ENCODE measurements at places on chromosomes 4 and X.

DNA sequence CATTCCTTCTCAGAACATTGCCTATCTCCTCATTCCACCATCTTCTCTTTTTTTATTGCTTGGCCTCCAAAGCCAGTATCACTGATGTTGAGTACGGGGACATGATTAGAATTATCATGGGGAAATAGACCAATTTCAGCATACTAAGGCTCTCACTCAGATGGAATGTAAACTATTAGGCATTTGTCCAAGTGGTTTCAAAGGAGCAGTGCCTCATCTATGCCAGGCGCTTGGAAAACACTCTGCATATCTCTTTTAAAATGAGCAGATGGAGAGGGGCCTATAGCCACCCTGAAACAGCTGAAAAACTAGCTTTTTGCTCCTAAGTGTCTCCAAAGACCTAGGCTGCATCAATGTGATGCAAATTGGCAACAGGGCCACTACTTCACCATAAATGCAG lies 150.8 kb upstream of the DIPK2B start:
- no peak for DNase-seq

DNA sequence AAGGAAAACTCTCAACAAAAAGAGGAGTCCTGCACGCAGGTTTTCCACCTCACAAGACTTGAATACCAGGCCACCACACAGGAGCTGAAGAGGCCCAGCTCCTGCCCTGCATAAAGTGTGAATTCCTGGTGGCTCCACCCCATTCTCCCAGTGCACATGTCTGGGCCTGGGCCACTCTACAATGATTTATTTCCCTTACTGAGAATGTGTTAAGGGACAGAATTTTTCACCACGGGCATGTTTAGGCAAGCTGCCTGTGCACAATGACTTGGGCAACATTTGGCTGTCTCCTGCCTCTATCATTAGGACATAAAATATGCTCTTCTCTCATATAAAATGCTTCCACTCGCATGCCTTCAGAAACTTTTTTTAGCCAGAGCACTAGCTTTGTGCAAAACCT lies 197.1 kb downstream of the SLC7A11 start:
- no peak for DNase-seq

DNA sequence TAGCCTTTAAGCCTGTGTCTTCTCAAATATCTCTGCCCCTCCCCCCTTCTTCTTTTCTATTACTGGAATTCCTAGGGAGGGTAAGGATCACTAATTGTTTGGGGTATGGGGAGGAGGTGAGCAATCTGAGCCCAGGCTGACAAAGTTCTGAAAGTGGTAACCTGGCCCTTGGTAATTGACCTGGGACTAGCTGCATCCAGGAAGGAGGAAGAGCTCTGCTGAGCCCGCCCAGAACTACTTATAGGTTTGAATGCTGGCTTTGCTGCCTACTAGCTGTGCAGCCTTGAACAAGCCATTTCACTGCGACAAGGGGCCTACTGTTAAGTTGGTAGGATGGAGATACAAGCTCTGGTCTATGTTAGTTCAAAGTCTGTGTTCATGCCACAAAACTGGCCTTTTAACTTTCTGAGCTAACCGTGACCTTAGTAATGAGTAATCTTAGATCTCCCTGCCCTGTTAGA lies 37.8 kb downstream of the DGKK start:
- no peak for DNase-seq

DNA sequence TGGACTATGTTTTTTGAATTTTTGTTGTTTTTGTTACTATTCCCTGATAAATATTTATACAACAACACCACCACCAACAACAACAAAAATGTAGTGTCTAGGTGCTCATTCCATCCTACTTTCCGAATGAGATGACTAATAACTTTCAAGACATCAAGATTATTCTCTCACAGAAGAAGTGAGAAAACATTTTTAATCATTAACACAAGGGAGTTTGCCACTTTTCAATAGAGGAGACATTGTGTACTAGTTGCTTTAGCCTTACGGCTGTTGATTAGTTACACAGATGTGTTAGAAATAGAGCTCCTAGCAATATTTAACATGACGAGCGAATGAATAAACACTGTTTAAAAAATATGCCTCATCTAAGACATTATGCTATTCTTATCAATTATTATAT lies 898.8 kb downstream of the C4orf33 start:
- no peak for DNase-seq

DNA sequence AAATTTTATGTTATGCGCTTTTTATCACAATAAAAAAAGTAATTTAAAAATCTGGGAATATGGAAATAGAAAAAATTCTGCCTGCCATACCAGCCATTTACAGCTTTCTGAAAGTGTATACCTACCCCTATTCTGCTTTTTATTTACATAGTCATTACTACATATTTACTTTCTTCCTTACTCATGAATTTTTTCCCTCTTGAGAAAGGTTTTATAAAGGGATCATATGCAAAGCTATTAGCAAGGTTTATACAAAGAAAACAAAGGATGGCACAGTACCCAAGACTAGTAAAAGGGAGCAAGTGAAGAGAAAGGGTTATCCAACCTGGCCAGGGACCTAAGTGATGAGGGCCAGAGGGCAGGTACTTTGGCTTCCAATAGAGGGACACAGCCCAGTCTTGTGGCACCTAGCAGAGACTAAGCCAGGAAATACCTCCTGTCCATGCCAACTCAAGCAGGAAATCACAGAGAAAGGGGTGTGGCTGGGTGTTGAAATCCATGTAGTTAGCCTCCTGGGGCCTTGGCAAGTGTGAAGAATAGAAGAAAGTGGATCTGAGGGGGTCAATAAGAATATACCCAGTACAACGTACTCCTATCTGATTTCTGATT lies 207.3 kb upstream of the VEGFC start:
- peak; percentile 5 for DNase-seq

GRCh38 chr4:174524242-174524641 lies 2.0 kb upstream of the HPGD start:
- DNase-seq = no peak

DNA sequence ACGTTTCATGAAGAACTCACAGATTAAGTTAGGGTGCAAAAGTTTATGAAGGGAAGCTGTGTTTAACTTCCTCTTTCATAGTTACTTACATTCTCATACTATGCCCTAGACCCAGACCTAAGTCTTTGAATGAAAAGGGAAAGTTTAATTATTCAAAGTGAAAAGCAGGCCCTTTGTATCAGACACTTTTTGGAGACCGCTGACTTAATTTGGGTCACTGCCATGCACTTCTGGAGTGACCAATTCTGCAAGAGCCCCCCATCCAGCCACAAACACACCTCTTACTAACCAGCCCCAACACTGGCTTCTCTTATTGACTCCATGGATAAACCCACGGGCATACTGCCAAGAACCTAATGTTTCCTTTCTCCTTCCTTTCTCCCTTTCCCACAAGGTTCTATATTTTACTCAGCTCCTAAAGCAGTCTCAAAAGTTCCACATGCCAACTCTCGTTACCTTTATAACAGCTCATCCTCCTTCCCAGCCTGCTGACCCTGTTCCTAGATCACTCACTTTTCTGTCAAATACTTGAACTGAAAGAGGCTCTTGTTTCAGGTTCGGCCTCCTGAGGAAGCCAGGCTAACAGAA lies 34.5 kb downstream of the ABCE1 start:
- DNase-seq = peak; percentile 57

GRCh38 chrX:108734426-108734825 lies 1.9 kb downstream of the IRS4 start:
- DNase-seq = no peak

DNA sequence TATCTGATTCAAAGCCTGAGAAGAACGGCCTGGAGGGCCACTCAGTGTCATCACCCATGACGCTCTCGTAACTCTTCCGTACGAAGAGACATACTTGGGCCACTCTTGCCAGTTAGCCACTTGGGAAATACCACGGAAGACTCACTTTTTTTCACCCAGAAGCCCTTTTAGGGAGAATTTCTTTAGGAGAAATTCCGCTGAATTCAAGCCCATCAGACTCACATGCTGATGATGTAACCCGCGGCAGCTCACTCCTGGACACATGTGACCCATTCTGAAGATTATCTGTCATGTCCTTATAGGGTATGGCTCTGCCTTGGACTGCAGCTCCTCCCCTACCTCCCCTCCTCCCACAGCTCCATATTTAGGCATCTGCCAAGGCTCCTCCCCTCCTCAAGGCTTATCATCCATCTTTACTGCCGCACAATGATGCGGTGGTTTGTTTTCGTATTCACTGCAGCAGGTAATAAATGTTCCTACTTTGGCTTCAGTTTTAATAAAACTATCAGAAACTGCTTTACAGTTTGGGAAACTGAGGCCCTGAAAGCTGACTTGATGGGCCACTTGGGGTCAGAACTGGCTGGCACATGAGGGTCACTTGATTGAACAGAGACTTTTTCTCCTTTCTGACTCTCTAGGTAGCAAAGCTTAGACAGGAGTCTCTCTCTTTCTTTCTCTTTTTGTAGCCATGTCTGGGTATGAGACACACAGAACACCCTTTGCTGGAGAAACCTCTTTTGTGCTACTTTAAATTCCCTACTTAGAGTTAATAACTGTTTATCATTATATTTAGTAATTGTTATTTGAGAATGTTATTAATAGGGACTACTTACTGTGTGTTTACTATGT lies 42.1 kb downstream of the RHOH start:
- no peak for DNase-seq

GRCh38 chrX:116618546-116618945 lies 155.8 kb upstream of the CT83 start:
- no peak for DNase-seq

- no peak for DNase-seq
These were observed 10.9 kb upstream of the SEL1L3 start for GRCh38 chr4:25873632-25874129.

DNA sequence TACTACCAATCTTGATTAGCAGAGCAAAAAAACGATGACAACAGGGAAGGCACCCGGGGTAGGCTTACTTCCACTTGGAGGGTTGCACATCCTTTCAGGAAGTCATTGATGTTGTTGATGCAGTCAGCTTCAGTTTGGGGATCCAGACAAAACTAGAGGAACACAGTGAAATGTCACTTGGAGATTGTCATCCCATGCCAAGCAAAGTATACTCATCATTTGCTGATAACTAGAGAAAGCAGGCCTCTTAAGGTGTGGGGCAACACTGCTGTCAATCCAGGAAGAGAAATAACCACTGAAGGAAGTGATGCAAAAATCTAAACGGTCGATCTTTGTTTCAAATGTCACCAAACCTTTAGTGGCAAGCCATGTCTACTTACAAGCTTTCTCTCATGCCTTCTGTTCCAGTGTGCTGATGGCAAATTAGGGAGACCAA lies 1.4 kb downstream of the ARHGEF6 start:
- DNase-seq = no peak

DNA sequence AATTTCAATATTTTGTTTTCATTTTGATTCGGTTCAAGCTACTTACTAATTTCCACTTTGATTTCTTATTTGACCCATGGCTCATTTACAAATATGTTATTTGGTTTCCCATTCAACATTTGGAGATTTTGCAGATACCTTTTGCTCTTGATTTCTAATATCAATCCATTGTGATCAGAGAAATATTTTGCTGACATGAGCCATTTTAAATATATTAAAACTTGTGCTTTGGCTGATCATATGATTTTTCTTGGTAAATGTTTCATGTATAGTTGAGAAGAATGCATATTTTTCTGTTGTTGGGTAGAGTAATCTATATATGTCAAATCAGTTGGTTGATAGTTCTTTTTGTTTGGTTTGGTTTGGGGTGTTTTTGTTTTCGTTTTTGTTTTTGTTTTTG lies 95.0 kb downstream of the GASK1B start:
- no peak for DNase-seq

- no peak for DNase-seq
These were observed 331.8 kb upstream of the TENM3 start for GRCh38 chr4:181911420-181911819.

DNA sequence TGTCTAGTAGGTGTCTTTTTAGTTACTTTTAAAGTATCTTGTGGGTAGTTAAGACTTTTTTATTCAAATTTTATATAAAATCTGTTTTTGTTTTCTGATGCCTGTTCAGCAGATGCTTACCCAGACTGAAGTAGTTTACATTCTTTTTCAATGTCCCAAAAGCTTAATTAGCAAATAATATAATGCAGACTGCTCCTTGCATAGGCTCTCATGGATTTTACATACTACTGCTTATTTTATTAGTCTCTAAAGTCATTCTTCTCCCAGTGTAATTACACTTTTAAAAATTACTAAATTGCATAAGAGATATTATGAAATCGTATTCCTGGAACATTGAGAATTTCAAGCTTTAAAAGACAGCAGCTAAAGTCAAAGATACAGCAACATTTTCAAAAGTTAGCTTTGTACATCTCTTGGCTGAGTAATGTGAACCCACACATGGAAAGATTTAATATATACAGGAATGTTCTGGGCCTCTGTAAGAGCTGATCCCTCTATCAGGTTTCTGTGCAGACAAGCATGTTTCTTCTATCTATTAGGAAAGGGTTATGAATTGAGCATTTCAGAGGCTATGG lies 148.4 kb upstream of the SPRY1 start:
- DNase-seq = no peak

GRCh38 chr4:134260126-134260525 lies 58.5 kb upstream of the PABPC4L start:
- no peak for DNase-seq

- DNase-seq = no peak
These were observed 53.7 kb upstream of the NKX1-1 start for GRCh38 chr4:1459722-1460511.

GRCh38 chr4:189362364-189362763 lies 578.3 kb upstream of the FRG1 start:
- no peak for DNase-seq
